ENCODE measurements at places on chromosomes 7 and 10.

DNA sequence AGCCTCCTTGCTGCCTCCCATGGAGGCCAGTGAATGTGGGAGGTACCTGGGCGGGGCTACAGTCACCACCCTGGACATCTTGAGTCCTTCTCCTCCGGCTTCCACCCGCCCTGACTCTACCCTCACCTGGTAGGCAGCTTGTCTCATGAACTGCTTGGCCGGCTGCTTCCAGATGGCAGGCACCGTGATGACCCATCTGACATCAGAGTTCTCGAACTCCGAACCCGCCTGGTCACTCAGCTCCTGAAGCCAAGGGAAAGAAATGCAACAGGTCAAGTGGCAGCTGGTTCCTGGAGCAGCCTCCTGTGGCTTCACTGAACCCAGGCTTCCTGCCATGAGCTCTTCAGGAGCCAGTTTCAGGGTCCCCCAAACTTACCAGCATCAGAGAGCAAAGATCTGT lies 50.1 kb downstream of the HSPA12A start:
- no peak for DNase-seq

- no peak for DNase-seq
These were observed 9.1 kb downstream of the RASSF4 start for GRCh38 chr10:44968500-44969400.

GRCh38 chr10:131925716-131926115 lies 24.9 kb downstream of the PPP2R2D start:
- DNase-seq, result no peak

DNA sequence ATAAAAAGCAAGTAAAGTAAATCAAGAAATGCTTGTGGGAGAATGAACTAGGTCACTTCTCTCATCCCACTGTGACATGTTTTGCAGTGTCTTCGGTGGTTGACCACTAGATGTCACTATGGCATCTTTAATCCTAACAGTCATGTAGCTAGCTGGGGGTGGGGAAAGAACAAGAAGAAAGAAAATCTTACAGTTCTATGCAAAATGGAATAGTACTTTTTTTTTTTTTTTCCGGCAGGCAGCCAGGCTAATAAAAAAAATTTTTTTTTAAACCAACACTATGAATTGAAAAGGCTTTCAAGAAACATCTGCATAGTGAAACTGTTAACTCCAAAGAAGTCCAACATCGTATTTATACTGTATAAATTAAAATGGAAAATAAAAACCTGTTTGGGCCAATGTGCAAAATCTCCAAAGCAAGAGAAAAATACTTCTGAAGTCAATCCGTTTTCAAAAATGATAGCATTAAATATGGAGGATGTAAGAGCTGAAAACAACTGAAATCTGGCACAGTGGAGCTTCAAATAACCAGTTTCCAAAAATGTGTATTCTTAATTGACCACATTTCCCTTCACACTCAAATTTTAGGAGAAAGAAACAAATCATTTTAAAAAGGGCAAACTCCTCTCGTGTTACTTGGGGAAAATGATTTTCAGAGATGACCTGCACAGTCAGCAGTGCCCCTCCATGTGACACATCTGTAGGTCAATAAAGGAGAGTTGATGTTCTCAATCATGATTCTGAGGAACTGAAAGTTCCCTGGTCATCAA lies 38.5 kb downstream of the CDK1 start:
- peak; percentile 80 for DNase-seq

GRCh38 chr7:17408245-17408903 lies 109.9 kb downstream of the AHR start:
- DNase-seq, result peak; percentile 95

DNA sequence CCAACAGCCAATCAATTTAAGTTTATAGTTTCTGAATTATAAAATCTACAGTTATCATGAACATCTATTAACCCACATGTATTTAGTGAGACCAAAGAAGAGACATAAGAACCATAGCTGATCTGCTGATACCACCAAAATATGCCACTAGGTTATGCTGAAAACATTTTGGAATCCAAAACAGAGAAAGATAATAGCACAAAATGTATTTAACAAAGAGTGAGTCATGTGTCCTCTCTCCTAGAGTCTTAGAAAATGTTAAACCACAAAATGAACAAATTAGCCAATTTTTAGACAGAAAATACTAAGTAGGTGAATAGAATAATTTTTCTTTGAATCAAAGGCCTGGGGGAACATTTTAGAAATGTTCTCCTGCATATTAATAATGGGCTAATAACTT lies 527.5 kb downstream of the GPAM start:
- DNase-seq, result no peak

GRCh38 chr10:102629661-102630614 lies 14.3 kb upstream of the TRIM8 start:
- no peak for DNase-seq

DNA sequence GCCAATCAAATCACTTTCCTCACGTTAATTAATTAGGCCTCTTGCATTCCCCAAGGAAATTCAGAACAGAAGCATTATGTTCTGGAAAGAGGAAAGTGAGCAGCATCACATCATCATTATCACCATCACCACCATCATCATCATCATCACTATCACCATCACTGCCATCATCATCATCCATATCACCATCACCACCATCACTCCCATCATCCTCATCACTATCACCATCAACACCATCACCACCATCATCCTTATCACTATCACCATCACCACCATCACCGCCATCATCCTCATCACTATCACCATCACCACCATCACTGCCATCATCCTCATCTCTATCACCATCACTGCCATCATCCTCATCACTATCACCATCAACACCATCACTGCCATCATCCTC lies 31.4 kb upstream of the PLXNA4 start:
- DNase-seq, result no peak

GRCh38 chr10:60042914-60043313 lies 136.6 kb upstream of the CCDC6 start:
- no peak for DNase-seq

DNA sequence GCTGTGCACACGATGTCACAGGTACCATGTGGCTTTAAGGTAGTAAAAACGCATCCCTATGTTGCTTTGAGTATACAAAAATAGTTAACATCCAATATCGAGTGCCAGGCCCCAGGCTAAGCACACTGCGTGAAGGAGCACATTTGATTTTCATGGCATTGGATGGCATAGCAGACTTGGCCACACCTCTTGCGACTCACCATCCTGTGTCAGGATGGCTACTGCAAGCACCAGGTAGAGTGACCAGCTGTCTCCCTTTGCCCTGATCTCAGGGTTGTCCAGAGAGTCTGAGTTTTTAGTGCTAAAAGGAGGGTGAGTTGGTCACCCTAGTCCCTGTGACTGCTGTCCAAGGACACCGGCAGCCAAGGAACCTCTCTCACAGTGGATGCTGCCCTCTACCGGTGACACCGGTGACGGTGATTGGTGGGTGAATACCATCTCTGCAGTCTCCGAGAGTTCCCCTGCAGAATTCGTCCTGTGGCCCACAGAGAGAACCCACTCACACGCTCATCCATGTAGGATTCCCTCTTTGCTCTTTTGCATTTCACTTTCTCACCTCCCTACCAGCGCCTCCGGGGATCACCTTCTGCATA lies 76.1 kb downstream of the BICC1 start:
- DNase-seq, result no peak

DNA sequence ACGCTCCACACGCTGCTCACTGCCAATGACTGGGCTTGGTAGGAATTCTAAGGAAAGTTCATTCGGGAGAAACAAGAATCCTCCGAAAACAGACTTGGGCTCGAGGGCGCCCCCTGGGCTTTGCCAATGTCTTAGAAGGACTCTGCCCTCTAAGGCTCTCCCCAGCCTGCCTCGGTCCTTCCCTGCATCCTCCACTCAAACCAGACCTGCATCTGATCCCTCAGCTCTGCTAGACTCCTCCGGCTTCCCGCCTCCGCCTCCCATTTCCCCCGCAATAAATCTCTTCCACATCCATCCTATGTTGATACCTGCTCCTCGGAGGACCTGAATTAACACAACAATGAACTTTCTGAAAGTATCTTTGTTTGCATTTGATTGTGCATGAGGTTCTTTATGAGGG lies 177.6 kb downstream of the PLPP4 start:
- DNase-seq, result no peak

- DNase-seq, result no peak
These were observed 2.7 kb upstream of the FEZF1 start for GRCh38 chr7:122307228-122307621.

- peak; percentile 56 for DNase-seq
These were observed 112.6 kb downstream of the EEPD1 start for GRCh38 chr7:36265680-36266079.

DNA sequence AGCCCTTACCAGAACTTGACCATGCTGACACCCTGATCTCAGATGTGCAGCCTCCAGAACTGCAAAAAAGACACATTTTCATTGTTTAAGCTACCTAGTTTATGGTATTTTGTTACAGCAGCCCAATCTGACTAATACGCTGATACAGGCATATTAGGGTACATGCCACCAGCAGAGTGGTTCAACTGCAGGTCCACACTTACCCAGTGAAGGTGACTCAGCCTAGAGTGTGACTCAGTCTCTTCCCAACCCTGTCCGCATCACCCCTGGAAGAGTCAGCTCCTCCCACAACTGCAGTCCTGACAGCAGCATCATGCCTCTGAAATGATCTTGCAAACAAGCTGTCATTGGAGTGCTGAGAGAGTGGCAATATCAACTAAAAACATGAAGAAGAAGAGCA lies 30.8 kb upstream of the GOT1 start:
- DNase-seq, result peak; percentile 12

Measured in suppressor macrophage treated with lipopolysaccharide for 4 hours (primary cell).